Bronchus fibroblast of lung (primary cell): ENCODE measurements at places on chromosomes 4 and X. TPM values are rescaled to one million over a fixed set of nuclear protein-coding genes. Genes with fewer than 3 reads are reported as not detected.

Gene MAGEB1
- not detected in 2 replicates for total RNA-seq

Gene UGT2B17
- not detected in 2 replicates for total RNA-seq

Gene GRIA3
- total RNA-seq = 0.15 TPM in 1 of 2 replicates, not detected in the other

Gene KLKB1
- total RNA-seq = not detected in 2 replicates

Gene ZNF275
- total RNA-seq = 4.8 and 4.9 TPM in 2 replicates

Gene C4orf51
- total RNA-seq = not detected in 2 replicates

Gene CLIC2
- total RNA-seq = 0.17 TPM in 1 of 2 replicates, not detected in the other

Gene ADGRG2
- total RNA-seq = under 0.01 TPM in 2 replicates

Gene LDOC1
- 17.0 and 18.3 TPM in 2 replicates for total RNA-seq

Gene LAS1L
- total RNA-seq = 27.4 and 30.8 TPM in 2 replicates

Gene DDX60
- 5.2 and 5.4 TPM in 2 replicates for total RNA-seq

Gene NPY5R
- not detected in 2 replicates for total RNA-seq

Gene MAP7D2
- 0.15 and 1.7 TPM in 2 replicates for total RNA-seq

Gene MAP3K15
- total RNA-seq = under 0.01 TPM in 1 of 2 replicates, not detected in the other

Gene NPY1R
- not detected in 2 replicates for total RNA-seq

Gene USO1
- total RNA-seq = 56.9 and 73.5 TPM in 2 replicates

Gene RBM47
- 0.30 and 0.50 TPM in 2 replicates for total RNA-seq

Gene DCAF4L1
- total RNA-seq = under 0.01 TPM in 1 of 2 replicates, not detected in the other

Gene FATE1
- not detected in 2 replicates for total RNA-seq

Gene TEX13C
- total RNA-seq = not detected in 2 replicates

Gene FRG2
- not detected in 2 replicates for total RNA-seq

Gene HAND2
- 0.30 and 0.84 TPM in 2 replicates for total RNA-seq

Gene EVC
- total RNA-seq = 14.9 and 16.5 TPM in 2 replicates

Gene DNAAF6
- total RNA-seq = not detected in 2 replicates

Gene FNIP2
- total RNA-seq = 7.1 and 7.4 TPM in 2 replicates

Gene UGT8
- total RNA-seq = 0.15 and 0.17 TPM in 2 replicates

Gene OPN1MW3
- not detected in 2 replicates for total RNA-seq

Gene SHISA3
- 2.2 and 2.7 TPM in 2 replicates for total RNA-seq

Gene SPOCK3
- total RNA-seq = 0.17 and 1.0 TPM in 2 replicates
